Activated naive CD4-positive, alpha-beta T cell (primary cell): ENCODE measurements at places on chromosomes 4 and X.

DNA sequence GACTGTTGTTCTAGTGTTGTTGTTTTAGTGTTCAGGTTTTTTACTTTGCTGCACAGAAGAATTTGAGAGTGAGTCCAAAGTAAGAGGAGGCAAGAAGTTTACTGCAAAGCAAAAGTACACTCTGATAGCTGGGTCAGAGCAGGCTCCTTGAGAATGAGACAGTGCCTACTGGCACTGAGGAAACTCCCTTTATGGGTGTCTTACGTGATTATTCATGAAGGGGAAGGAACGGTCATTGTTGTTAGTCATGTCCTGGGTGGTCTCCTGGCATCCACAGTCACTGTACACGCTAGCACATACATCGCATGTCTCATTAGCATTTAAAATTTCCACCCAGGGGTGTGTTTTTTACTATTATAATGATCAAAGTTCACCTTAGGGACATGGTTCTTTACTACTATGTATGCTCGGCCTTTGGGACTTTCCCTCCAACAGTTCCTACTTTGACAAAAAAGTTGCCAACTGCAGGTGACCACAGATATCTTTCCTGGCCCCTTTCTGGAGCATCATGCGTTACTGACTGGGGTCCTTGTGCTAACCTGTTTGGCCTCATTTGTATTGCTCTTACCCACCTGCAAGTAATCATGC, 688.9 kb upstream of the AMOT start:
- DNase-seq = no peak

DNA sequence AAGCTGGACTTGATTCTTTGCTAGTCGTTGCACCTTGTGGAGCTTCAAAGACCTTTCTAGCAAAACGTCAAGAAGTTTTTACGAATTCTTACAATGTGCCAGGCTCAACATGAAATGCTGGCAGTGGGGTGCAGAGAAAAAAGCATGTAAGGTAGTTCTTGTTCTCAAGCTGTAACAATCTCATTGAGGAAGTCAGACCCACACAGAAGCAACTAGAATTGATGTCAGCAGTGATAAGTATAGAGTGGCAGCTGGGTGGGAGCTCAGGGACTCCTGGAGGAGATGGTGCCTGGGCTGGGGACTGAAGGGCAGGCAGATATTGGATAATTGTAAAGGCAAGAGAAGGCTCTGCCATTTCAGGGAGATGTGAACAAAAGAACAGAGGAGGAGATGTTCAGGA, 82.3 kb downstream of the ATG4A start:
- no peak for DNase-seq

DNA sequence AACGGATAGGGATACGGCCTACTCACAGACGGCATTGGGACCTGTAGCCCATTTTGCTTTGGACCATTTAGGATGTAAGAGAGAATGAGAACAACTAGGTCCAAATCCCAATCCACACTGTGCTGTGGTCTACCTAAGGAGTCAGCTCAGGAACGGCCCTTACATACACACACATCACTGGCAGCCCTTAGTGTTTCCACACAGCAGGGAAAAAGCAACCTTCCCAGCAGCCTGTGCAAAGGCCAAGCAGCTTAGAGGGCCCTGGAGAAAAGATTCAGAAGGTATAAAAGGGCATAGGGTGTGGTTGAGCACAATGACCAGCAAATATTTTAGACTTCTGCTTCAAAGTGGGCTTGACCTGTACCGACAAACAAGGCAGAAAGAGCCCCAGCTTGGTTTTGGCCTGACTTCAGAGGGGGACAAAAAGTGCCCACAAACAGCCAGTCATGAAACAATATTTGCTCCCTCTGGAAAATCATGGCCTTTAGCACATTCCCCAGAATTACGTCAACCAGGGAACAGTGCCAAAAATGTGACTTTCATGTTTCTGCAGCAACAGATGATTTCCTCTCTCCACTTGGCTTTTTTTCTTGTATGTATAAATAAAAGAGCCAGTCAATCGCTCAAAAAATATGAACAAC, 359.5 kb upstream of the FGF16 start:
- no peak for DNase-seq

DNA sequence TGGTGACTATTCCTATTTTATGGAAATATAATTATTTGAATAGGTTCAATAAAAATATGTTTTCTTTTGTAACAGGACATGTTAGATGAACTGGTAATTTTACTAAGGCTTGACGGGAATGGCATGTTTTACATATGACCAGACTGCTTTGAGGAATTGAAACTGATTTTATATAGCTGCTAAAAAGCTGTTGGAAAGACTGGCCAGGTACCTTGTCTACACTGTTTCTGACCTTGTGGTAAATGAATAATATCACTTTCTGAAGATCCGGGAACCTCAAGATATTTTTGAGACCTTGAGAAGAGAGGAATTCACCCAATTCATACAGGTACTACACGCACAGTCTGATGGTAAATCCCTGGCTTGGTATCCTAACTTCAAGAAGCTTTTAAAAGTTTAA, 42.1 kb upstream of the USP46 start:
- DNase-seq = no peak

- no peak for DNase-seq
These were observed 98.1 kb downstream of the DCTD start for GRCh38 chr4:182818926-182819730.

DNA sequence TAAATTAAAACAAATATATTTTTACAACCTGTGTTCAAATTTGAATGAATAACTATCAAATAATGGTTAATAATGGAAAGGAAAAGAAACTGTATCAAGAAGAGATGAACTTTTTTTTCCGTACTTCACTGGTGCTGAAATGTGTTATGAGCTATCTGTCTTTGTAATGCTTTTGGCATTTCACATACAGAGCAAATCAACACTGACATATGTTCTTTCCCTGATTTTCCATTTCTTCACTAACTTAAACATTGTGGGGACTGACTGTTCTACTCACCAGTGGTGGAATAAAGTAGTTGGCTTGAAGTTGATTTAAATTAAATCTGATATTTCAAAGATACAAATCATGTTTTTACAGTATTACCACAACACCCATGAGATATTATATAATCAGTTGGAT, 304.0 kb upstream of the BMP3 start:
- no peak for DNase-seq

DNA sequence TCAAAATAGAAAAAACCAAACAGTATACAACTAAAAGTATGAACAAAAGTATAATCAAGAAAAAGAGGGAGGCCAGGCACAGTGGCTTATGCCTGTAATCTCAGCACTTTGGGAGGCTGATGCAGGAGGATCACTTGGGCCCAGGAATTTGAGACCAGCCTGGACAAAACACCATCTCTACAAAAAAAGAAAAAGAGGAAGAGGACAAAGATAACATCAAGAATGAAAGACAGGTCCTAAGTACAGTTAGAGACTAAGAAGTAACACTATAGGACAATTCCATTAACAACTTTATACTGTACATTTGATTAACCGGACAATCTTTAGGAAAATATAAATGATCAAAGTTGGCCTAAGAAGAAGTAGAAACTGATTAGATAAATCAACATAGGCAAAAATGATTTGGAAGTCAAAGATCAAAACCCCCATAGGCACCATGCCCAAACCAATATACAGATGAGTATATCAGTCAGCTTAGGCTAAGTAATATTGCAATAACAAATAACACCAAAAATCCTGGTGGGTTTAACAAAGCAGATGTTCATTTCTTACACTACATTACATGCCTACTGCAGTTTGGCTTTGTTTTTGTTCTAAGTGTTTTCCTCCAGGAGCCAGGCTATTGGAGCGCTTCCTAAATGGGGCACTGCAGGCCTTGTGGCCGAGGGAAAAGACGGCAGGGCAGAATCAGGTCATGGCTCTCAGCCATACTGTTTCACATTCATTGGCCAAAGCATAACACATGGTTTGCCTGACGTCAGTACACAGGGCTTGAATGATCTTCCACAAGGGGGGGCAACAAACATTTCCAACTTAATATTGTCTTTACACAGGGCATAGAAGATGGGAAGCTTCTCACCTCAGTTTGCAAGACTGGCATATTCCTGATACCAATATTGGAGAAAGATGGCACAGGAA, 42.2 kb upstream of the HGFAC start:
- DNase-seq = no peak

GRCh38 chr4:168562041-168562571, 65.3 kb downstream of the PALLD start:
- no peak for DNase-seq

DNA sequence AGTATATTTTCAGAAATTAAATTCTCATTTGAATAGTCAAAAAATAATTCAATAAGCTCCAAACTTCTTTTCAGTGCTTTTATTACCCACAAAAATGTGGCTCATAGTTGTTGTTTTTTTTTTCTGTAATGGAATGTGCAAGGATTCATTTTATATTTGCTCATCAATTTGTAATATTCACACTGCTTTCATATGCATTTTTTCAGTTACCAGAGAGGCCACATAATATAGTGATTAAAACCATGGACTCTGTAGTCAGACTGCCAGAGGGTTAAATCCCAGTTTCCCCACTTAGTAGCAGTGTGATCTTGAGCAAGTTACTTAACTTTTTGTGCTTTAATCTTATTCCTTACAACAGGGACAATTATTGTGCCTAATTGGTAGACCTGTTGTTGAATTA, 64.5 kb downstream of the FAM9B start:
- DNase-seq = no peak

GRCh38 chrX:26558719-26559386, 342.9 kb downstream of the MAGEB5 start:
- no peak for DNase-seq

DNA sequence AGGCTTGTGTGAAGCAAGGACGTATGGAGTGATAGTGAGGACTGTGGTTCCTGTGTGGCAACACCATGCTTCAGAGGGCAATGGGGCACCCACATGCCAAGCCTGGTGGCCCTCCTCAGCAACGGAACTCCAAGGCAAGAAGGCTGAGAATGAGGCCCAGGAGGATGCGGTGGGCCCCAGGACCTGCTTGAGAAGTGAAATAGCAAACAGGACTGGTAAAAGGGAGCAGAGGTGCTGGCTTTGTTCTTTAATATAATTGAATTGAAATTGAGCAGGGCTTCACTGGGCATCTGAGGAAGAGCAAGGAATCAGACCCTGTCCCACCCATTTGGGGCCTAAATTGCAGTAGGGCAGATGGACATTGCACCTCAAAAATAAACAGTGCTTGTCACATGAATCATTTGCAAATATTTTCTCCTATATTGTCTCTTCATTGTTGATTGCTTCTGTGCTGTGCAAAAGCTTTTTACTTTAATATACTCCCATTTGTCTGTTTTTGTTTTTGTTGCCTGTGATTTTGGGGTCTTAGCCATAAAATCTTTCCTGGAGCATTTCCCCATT, 2.3 kb downstream of the TMEM187 start:
- DNase-seq = no peak

- no peak for DNase-seq
These were observed 25.9 kb downstream of the HAND2 start for GRCh38 chr4:173504181-173504503.

DNA sequence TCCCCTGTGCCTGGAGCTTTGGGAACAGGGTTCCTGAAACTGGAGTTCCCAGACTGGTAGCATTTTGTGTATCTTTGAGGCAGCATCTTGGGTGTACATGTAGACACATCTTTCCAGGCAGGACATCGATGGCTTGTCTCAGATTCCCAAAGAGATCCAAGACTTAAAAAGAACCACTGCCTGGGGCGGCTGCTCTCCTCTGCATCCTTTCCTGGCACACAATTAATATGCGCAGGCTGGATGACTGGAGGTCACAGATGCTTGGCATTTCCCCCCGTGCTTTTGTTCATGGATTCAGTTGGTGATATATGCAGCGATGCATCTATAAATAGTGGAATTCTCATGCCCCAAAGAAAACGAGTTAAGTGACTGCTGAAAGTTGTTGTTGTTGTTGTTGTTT, 80.5 kb downstream of the CLDN34 start:
- no peak for DNase-seq
